ENCODE measurements at places on chromosomes 2 and 18. TPM values are rescaled to one million over a fixed set of nuclear protein-coding genes. Genes with fewer than 3 reads are reported as not detected.

Gene MAP4K3
- total RNA-seq: 25.6 TPM

Gene ANKRD53
- total RNA-seq: 0.07 TPM

Gene CDH19
- 2.1 TPM for total RNA-seq

Gene SERPINB13
- not detected for total RNA-seq

Gene ANKRD29
- total RNA-seq: 10.0 TPM

Gene NYAP2
- total RNA-seq: 0.02 TPM

Gene HOXD4
- total RNA-seq: 0.55 TPM

Gene MAIP1
- 34.5 TPM for total RNA-seq

Gene GALM
- total RNA-seq: 19.2 TPM

Gene SNORC
- total RNA-seq: 8.3 TPM

Gene PFN4
- 1.1 TPM for total RNA-seq

Gene LIMS4
- total RNA-seq: 0.59 TPM

Gene ALKAL2
- total RNA-seq: not detected

Gene LCT
- total RNA-seq: 0.03 TPM

Gene SLC4A5
- 0.40 TPM for total RNA-seq

Gene CDK15
- not detected for total RNA-seq

Gene ANKRD62
- total RNA-seq: not detected

Gene DPYSL5
- 3.8 TPM for total RNA-seq

Gene UGT1A5
- total RNA-seq: not detected

Gene OSBPL6
- 9.0 TPM for total RNA-seq

Gene RAMP1
- not detected for total RNA-seq

Gene GYPC
- not detected for total RNA-seq

Gene G6PC2
- total RNA-seq: not detected

Gene SERPINB4
- 0.16 TPM for total RNA-seq

Gene IL1B
- total RNA-seq: 0.42 TPM

All from A549 treated with DMSO at 1 μM for 4 hours (cell line).